Airway epithelial cell (primary cell): ENCODE measurements at places on chromosomes 13 and 19. TPM values are rescaled to one million over a fixed set of nuclear protein-coding genes. Genes with fewer than 3 reads are reported as not detected.

FGF21 gene
- not detected in 2 replicates for total RNA-seq

NOVA2 gene
- total RNA-seq: not detected in 2 replicates

FCHO1 gene
- 4.1 and 6.6 TPM in 2 replicates for total RNA-seq

ZNF428 gene
- total RNA-seq: 20.9 and 21.7 TPM in 2 replicates

UBE2L5 gene
- total RNA-seq: not detected in 2 replicates

CKM gene
- not detected in 2 replicates for total RNA-seq

ZNF296 gene
- total RNA-seq: 0.98 and 4.7 TPM in 2 replicates

CABP5 gene
- not detected in 2 replicates for total RNA-seq

MEDAG gene
- not detected in 2 replicates for total RNA-seq

ITPKC gene
- total RNA-seq: 40.4 and 44.4 TPM in 2 replicates

CBARP gene
- 6.6 and 8.5 TPM in 2 replicates for total RNA-seq

HDGFL2 gene
- 70.5 and 81.0 TPM in 2 replicates for total RNA-seq

SMIM24 gene
- 0.14 TPM in 1 of 2 replicates, not detected in the other for total RNA-seq

SYNGR4 gene
- not detected in 2 replicates for total RNA-seq

FGF14 gene
- not detected in 2 replicates for total RNA-seq

SOX1 gene
- total RNA-seq: not detected in 2 replicates

ANGPTL8 gene
- total RNA-seq: not detected in 2 replicates
